ENCODE measurements at places on chromosomes 7 and 10.

- ATAC-seq = peak; percentile 95
These were observed 43.0 kb upstream of the LEP start for GRCh38 chr7:128197989-128198580.

DNA sequence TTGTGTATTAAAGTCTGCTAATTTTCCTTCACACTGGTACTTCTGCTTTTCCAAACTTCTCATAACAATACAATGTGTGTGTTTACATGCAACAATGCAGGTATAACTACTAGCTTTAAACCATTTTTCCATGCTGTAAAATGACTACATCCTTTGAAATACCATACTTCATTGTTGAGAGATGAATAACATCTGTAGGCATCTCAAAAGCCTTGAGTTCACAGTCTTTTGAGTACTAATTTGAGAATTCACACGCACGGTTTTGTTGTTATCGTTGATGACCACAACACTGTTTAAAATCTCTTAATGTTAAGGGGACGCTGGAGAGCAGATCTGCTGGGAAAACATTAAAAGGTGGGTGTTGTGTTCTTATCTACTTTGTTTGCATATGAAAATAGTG is 37.4 kb downstream of the SEMA3A start:
- no peak for ATAC-seq

DNA sequence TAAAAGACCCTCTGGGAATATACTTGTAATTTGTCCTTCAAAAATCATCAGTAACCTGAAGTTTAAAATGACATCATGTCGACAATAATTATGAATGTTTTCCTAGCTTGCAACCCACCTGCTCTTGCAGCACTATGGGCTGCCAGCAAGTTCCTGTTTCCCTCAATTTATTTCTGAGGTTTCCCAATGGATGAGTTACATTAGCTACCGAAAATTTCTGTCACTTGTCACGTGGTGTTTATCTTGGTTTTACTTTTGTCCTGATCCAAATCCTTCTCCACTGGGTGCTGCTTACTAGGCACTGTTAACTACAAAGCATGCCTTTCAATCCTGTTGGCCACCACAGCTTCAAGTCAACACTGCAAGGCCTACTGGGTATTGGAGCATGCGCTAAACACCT is 31.5 kb downstream of the GIMAP8 start:
- ATAC-seq = no peak

DNA sequence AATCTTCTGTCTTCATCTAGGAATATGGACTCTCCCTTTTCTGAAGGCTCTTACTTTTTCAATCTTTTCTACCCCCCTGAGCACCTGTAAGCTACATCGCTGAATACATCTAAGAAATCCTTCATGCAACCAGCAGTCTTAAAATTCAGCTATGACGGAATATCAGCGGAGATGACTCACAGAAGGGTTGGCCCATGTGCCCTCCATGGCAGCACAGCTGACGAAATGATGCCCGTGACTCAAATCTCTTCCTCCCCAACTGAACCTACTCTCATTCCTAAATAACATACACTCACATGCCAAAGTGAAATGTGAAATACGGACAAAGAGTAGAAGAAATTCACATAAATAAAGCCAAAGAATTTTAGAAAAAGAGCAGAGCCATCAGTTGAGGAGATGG is 30.3 kb upstream of the NCAPG2 start:
- no peak for ATAC-seq

- no peak for ATAC-seq
These were observed 16.4 kb downstream of the GRB10 start for GRCh38 chr7:50766106-50766848.

DNA sequence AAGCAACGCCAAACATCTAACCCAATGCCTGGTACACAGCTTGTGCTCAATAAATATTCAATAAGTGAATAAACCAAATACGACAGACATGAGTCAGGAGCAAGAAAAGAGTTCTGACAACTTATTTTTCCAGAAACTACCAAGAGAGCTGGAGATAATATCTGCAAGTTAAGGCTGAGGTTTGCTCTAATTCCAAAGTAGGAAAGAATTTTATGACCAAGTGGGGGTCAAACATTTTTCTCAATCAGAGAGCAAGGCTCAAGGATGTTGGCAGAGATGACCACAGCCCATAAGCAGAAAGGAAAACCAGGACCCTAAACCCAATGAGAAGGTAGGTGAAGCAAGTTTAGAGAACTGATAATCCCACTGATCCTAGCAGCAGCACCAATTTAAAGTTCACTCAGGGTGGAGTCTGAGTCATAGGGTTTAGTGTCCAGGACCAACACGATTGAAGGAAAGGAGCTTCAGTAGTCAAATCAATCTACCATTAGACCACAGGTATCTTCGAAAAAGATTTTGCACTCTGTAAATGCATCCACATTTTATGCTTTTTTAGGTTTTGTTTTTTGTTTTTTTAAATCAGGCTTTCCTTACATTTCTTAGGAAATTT is 49.3 kb upstream of the KCNIP2 start:
- ATAC-seq = no peak

DNA sequence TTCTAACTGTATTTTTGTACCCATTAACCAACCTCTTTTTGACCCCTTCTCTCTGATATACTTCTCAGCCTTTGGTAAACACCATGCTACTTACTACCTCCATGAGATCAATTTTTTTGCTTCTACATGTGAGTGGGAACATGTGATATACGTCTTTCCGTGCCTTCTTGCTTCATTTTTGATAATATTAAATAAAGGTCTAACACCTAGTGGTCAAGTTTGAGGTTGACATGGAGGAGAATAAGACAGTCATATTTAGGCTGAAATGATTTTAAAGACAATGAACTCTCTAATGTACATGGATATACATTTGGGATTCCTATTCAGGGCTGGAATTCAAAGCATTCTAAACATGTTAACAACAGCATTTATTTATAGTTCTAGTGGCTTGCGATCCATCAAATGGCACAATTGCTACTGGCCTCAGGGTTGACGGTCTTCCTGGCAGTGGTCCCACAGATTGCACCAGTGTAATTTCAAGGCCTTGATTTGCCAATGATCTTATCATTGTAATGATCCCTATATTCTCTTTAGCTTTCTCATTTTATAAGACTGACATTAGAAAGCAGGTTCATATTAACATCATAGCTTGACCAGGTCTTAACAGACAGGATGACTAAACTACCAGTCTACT is 315.9 kb upstream of the ETV1 start:
- no peak for ATAC-seq

DNA sequence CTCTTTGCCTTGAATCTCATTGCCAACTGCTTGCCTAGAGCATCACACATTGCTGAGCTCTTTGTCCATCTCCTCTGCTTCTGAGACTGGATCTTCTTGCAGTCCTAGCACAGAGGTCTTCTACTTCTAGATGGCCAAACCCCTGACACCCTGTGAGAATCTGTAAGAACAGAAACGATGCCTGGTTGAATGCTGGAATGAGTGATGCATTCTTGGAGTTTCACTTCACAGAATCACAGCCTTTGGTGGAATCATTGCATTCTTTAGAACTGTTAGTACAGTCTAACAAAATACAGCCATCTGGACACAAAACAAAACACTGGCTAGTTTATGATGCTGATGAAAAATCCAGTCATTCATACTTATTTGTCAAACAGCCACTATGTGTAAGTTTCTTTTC is 141.7 kb upstream of the ITGB1 start:
- no peak for ATAC-seq

- ATAC-seq = no peak
These were observed 147.9 kb upstream of the EGR2 start for GRCh38 chr10:62964026-62964425.

GRCh38 chr7:67843001-67843565 is 846.5 kb downstream of the TYW1 start:
- ATAC-seq = no peak

DNA sequence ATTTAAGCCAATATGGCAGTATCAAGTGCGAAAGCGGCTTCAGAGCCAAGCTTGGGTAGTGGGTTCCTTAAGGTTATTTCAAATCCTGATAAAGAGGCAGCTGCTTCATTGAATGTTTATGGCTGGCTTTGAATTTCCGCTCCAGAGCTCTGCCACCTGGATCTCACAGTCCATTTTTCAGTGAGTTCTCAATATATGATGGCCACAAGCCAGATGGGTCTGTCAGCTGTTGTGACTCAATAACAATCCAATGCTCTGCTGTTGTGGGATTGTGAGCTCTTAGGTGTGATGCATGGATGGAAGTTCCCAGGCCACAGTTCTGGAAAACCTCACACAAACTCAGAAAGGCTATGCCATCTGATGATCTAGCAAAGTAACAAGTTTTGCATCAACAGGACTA is 743.8 kb upstream of the LRRN3 start:
- no peak for ATAC-seq

DNA sequence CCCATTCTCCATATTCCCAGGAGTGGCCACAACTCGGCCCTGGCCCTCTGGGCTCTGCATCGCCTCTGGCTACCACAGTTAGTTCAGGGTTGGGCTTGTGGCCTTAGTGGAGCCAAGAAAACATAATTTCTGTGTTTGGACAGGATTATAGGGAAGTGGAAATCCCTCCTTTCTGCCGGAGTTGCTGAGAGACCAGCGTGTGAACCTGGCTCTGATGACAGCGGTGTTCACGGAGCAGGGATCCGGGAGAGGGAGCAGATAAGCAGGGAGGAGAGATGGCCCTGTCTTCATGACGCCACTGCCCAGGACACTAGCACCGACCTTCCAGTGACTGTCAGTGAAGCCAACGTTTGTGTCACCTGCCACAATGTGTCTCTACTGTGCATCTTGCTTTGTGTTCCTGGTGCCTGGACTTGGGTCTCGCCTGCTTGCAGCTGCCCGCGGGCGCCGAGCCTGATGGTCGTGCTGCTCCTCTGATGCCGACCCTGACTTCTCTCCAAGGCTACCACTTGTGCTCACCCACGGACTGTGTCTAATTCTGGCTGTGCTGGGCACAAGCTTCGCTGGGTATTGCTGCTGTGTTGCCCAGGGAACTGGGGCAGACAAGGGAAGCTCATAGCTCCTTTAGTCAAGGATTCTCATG is 67.0 kb upstream of the VIPR2 start:
- no peak for ATAC-seq

DNA sequence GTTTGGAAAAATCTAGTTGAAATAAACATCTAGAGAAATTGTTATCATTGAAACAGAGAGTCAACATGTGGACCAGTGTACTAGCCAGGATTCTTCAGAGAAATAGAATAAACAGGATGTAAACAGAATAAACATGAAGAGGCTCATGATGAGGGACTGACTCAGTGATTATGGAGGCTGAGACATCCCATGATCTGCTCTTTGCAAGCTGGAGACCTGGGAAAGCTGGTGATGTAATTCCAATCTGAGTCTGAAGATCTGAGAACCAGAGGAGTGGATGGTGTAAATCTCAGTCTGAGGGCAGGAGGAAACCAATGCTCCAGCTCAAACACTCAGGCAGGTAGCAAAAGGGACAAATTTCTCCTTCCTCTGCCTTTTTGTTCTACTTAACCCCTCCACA is 62.9 kb upstream of the FAM180A start:
- no peak for ATAC-seq

DNA sequence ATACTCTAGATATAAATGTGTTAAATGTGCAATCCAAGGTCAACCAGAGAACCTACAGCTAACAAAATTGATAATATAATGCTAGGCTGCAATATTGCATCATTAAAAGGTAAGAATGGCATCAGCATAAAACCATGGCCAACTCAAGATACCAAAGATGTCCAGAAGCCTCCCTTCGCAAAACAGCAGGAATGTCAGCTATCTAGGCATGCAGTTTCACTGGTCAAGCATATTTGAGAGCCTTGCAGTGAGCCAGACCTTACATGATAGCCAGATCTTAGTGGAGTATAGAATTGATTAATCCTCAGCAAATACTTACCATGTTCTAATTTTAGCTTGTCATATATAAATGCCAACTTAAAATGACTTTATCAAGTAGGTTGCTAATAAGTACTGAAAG is 138.8 kb downstream of the ZEB1 start:
- ATAC-seq = no peak

- ATAC-seq = no peak
These were observed 175.6 kb downstream of the OTUD1 start for GRCh38 chr10:23614483-23614882.

- no peak for ATAC-seq
These were observed 43.2 kb downstream of the PROSER2 start for GRCh38 chr10:11866199-11866925.

- ATAC-seq = no peak
These were observed 12.3 kb downstream of the KLF14 start for GRCh38 chr7:130721486-130722277.

GRCh38 chr7:91079487-91079886 is 184.7 kb upstream of the FZD1 start:
- no peak for ATAC-seq

- no peak for ATAC-seq
These were observed 425.8 kb upstream of the CELF2 start for GRCh38 chr10:10591715-10592341.

DNA sequence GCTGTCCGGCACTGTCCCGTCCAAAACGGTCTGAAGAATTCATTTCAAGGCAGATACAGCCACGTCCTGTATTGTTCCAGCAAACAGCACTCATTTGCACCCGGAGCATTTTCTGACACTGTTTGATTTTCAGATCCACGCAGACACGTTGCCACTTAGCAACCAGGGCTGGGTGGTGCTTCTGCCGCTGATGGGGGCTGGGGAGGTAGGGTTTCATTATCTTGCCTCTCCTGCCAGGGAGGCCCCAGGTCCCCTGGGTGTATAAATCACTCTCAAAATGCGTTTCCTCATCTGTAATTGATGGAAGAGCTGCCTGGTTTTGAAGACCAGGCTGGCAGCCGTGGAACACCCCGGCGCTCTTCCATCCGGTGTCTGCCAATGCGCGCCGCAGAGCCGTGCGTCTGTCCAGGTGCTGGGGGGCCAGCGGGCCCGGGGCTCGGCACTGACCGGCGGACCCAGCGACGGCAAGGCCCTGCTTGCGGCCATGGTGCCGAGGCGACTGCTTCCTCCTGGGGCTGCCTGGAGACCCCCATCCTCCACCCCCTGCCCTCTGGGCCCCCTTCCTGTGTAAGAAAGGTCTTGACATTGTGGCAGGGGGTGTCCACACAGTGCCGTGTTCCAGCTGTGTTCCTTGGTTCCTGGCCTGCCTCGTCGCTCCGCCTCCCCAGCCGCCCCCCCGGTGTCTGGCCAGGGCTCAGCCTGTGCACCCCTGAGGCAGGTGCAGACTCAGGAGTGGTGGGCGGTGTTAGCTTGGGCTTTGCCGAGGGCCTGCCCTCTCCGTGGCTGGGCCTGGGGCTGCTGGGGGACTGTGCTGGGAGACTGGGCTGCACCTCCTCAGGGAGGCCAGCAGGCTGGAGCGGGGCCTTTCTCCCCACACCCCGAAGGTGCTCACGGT is 16.6 kb downstream of the ADGRA1 start:
- ATAC-seq = no peak

GRCh38 chr7:16494551-16494950 is 29.0 kb upstream of the SOSTDC1 start:
- peak; percentile 15 for ATAC-seq

- no peak for ATAC-seq
These were observed 5.8 kb downstream of the ANXA7 start for GRCh38 chr10:73408061-73408460.

DNA sequence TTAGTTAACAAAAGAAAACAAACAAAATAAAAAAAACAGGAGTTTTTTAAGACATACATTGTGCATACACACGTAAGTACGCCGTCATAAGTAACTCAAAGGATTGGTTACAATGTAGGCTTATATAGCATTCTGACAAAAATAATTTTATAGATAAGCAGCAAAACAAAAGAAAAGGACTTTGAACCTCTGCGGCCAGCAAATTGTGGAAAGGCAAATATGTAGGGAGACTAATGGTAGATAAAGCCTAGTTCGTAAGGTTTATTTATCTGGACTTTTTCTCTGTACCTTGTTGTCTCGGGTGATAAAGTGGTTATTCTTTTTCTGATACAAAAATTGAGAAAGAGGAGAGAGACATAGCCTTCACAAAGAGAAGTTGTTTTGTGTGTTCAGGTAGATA is 891.9 kb downstream of the CNTNAP2 start:
- ATAC-seq = no peak

- ATAC-seq = peak; percentile 29
These were observed 204.4 kb downstream of the OTUD1 start for GRCh38 chr10:23643111-23643780.

Measured in esophagus mucosa (tissue), 1 donor.